NCI-H774 (cell line): ENCODE measurements at places on chromosomes 12 and 14.
A peak's percentile ranks its signal among the peaks of the same experiment; 100 is the strongest.

DNA sequence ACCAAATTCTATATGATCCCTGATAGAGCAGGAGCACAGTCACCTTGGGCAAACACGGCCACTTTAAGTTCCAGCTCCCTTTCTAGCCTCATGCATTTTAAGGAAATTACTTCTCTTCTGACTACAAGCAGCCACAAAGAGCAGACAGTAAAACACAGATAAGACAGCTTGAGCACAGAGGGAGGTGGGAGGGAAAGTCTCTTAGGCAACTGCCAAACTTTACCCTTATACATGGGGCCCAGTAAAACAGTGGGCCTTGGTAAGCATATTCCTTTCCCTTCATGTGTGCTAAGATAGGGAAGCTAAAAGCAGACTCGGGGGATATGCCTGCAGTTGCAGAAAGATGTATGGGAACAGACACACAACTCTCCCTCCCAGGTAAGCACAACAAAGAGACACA, 235.9 kb downstream of the CPNE8 start:
- DNase-seq, result no peak

GRCh38 chr12:93766796-93767523, 89.8 kb downstream of the CRADD start:
- peak; percentile 7 for DNase-seq

- DNase-seq, result no peak
Observed at GRCh38 chr14:38982837-38983236, 120.2 kb downstream of the SEC23A start.

DNA sequence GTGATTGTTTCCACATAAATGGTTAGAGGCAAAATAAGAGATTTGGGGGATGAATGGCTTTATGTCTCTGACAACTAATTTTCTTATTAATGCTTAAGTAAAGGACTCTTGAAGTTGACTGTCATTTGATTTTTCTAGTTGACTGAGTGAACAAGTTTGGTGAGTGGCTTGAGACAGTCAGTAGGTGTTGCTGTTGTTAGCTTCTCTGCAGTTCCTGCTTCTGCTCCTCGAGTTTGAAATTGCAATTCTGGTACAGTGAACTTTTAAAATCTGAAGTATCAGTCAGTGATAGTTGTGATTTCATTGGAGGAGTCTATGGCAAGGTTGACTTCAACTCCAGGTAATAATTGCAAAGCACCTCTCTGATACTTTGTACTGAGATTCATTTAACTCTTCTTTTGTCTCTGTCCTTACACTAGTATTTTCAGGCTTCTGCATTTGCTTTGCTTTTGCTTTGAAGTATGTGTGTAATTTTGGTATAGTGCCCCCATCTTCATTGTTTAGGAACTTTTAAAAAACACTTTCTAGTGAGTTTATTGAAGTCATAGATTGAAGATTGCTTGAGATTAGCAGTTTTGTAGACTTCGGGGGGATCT, 415.5 kb downstream of the PCNX1 start:
- no peak for DNase-seq

DNA sequence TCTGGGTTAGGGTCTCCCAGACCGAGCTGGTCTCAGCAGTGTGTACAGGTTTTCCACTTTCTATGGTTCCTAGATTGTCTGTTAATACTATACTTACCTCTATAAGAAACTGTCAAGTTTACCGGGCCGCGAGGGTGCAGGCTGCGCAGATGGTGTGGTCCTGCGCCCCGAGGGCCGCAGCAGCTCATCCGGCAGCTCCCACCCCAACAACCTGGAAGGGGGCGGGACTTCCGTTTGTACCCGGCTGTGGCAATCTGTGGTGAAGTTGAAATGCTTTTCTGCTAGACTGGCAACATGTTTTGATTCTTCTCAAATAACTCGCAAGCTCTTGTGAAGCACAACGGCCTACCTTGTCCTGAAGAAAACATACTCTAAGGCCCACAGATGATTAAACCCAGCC, at the start of gene CLEC9A:
Gene CLEC9A (plus strand): TSS at position 237 of the 400 bp plus-strand sequence. CDS start 22,006 bp downstream, outside the sequence.
- DNase-seq, result no peak

DNA sequence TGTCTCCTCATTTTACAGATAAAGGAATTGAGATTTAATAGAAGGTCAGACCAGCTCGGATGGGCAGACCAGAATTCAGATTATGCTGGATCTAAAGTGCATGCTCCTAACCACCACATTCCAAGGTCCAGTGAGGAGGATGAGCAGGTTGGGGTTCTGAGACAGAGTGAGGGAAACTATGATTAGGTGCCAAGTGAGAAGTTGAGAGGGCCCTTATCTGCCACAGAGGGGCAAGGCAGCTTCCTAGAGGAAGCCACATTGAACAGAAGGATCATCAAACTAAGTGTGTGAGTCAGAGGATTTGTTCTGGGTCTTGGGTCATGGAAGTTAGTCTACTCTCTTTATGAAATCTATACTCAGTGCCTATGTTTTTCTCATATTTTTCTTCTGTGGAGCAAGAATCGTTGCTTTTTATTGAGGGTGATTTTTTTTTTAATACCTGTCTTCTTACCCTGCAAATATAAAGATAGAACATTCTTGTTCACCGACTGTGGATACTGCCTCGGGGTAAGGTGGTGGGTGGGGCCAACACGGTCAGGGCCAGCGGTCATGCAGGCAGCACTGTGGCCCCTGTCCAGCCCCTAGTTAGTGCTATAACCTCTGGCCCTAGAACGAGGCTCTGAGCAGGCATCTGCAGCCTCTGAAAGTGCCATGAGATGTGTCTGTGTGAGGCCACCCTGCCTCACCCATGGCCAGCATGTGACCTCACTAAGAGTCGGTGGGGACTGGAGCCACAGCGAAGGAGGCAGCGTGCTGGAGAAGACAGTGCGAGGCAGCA, 55.6 kb upstream of the PTHLH start:
- no peak for DNase-seq

GRCh38 chr12:105409801-105410471, 79.4 kb downstream of the C12orf75 start:
- DNase-seq, result peak; percentile 44

GRCh38 chr12:59646636-59647035, 50.8 kb downstream of the SLC16A7 start:
- no peak for DNase-seq

GRCh38 chr14:50109342-50109741, 7.0 kb downstream of the VCPKMT start:
- DNase-seq, result no peak

GRCh38 chr14:45526715-45527549, 273.9 kb upstream of the MIS18BP1 start:
- DNase-seq, result no peak

DNA sequence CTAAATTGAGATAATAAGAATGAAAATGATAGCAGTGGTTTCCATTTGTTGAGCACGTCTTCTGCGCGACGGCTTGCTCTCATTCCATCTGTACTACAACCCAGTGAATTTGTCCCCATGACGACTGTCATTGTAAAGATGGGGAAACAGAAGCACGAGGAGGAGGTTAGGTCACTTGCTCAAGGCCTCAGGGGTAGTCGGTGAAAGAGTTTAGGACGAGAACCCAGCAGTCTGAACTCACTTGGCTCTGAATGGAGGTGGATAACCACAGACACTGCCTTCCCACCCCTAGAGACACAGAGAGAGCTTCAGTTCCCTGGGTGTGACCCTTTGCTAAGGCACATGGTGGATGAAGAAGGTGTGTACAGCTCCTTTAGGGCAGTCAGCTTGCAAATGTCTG, 30.9 kb upstream of the PLEKHG3 start:
- DNase-seq, result no peak

DNA sequence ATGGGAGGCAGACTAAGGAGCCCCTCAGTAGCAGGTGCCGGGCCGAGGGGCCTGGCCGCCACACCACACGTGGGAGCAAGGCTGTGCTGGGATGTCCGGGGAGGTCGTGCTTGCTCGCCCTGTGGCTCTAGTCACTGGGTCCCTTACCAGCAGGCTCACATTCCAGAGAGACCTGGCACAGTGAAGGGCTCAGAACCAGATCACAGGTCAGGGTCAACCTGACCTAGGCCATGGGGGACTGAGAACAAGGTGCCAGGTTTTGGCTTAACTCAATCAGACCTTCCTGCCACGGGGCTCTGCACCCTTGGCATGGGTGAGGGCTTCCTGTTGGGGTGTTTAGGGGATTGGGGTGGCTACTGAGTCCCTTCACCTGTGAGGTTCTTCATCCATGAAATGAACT, 22.3 kb downstream of the DEGS2 start:
- no peak for DNase-seq

DNA sequence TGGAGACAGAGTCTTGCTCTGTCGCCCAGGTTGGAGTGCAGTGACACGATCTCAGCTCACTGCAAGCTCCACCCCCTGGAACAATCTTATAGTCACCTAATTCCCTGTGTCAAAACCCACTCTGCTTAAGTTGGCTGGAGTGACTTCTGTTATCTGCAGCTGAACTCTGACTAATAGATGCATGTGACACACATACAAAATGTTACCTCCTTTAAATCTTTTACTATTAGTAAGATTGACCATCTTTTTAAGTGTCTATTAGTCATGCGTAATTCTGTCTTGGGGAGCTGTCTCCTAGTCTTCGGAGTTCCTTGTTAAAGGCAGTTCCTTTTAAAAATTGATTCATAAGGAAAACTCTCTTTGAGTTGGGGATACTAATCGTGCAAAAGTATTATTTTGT, 7.4 kb downstream of the IFI27L1 start:
- no peak for DNase-seq

DNA sequence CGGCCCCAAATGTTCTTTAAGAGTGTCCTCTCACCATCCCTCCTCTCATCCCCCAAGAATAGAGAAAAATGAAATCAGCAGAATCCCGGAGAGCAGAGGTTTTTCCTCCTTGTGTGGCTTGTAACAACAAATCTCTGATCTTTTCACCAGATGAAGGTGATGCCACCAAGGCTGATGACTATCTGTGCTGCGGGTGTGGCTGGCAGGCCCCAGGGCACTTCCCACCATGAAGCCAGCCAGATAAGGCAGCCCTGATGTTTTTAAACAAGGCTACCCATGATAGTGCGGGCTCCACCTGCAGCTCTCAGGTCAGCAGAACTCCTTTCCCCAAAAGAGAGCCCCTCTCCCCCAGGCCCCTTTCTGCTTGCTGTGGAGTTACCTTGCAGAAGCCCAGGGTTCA, 58.0 kb upstream of the PARP11 start:
- no peak for DNase-seq

- DNase-seq, result no peak
Observed at GRCh38 chr14:92277031-92277430, 45.9 kb upstream of the SLC24A4 start.

DNA sequence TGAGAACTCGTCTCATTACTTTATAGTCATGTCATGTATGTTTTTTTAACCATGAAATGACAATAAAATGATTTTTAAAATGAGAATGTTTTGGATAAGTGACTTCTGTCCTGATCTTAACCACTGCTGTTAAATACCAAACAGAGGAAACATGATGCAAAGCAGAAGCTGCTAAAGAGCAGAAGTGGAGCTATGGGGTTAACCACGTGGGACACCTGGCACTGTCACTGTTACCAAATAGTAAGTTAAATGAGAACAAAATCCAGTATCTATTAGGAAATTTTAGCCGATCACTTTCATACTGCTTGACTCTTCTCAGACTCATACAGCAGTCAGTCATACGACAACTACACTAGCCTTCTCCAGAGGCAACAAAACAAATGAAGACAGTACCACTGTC, 82.4 kb downstream of the SCAF11 start:
- no peak for DNase-seq

GRCh38 chr12:12676605-12677004, 19.4 kb downstream of the GPR19 start:
- no peak for DNase-seq

DNA sequence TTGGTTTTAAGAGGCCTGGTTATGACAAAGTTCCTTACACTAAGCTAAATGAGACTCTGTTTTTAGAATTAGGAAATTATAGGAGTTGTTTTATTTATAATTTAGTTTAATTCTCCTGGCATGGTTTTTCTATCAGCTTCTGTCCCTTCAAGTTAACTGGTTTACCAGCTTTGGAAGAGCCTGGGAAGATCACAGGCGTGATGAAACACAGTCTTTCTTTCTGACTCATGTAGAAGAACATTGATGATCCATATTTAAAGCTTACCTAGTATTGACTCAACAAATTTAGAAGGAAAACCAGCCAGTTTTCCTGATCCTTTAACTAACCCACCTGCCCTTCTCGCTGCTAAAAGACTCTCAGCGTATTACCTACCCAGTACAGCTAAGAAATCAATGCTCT, 155.2 kb downstream of the TGFB3 start:
- no peak for DNase-seq

DNA sequence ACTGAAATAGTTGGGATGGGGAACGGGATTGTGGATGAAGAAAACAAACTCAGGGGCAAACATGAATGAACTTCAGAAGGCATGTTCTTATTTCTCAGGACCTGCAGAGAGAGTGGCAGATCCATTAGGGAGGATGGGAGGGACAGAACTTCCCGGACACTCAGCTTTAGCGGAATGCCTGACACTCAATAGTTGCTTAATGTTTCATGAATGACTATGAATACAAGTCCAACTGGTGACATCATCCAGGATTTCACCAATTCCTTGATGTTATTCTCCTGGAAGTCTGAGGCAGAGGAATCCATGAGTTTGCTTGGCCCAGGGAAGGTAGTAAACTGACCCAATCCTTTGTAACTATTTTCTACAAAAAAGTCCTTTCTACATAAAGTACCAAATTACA, 37.8 kb upstream of the LRRC10 start:
- DNase-seq, result no peak

DNA sequence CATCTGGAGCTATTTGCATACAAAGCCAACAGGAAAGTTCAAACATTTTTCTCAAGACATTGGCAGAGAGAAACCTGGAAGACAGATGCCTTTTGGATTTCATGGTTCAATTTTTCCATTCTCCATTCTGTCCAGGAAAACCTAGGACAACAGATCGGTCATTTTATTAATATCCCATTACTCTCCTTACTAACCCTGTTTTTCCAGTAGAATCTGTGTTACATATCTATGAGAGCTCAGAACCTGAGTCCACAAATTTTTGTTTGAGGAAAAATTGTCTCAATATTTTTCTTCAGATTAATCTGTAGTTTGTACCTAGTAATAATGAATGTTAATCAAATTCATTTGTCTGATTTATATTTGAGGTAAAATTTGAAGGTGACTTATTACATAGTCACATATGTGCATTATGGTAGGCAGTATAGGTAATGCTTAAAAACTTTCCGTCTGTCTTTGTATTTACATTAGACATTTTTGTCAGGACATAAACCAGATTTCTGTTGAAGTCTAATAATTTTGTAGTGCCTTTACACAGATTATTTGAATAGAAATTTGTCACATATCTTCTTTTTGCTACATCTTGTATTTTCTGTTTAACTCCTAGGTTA, 75.3 kb downstream of the CCDC91 start:
- DNase-seq, result no peak

DNA sequence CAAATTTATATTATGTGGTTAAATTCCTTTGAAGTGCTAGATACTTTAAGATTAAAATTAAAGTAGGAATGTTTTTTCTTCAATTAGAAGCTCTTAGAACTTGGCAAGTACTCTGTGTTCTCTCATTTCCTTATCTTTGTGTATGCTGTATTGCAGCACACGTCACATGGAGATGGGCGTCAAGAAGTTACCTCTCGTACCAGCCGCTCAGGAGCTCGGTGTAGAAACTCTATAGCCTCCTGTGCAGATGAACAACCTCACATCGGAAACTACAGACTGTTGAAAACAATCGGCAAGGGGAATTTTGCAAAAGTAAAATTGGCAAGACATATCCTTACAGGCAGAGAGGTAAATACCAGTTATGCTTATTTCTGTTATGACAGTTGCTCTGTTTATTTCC, 19.7 kb downstream of the MARK3 start:
- no peak for DNase-seq
